ENCODE measurements at places on chromosomes 3 and 15.

- DNase-seq, result no peak
Measured at GRCh38 chr15:82150645-82151044, 104.8 kb upstream of the MEX3B start.

GRCh38 chr15:88648357-88649214 is 9.8 kb downstream of the ISG20 start:
- no peak for DNase-seq

DNA sequence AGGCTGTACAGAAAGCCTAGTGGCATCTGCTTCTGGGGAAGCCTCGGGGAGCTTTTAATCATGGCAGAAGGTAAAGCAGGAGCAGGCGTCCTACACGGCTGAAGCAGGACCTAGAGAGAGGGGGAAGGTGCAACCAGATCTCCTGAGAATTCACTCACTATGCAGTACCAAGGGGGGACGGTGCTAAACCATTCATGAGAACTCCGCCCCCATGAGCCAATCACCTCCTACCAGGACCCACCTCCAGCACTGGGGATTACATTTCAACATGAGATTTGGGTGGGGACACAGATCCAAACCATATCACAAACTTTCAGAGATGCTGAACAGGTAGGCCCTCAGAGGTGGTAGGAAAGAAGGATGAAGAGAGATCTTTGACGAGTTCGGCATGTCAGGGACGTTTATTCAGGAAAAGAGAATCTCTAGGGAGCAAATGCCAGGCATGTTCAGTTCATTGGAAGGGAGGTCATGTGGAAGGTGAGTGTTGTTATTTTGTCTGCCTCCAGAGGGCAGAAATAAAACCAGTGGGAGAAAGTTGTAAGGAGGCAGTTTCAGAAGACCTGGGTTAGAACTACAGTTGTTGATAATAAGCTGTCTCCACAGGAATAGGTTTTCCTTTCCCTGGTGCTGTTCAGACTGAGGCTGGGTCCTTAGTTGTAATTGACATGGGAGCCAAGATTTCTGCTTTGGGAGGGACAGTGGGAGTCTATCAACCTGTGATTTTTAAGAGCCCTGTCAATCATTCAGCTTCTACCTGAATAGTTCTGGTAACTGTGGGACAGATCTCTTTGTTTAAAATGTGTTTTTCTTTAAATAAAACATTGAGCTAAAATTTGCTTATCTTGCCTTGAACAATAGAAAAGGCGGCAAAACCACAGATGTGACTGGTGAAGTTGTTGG is 4.3 kb upstream of the FNDC3B start:
- peak; percentile 6 for DNase-seq

DNA sequence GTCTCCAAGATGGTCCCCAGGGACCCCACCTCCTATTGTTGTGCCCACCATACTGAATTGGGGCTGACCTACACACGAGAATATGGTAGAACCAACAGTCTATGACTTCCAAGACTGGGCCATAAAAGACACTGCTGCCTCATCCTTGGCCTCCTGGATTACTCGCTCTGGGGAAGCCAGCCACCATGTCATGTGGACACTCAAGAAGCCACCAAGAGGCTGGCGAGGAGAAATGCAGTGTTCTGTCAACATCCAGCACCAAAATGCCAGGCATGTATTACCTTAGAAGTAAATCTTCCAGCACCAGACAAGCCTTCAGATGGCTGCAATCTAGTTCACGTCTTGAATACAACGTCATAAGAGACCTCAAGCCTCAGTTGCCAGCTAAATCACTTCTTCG is 17.1 kb upstream of the TPM1 start:
- no peak for DNase-seq

GRCh38 chr15:67575039-67575502 is 32.6 kb downstream of the MAP2K5 start:
- no peak for DNase-seq

GRCh38 chr15:48415036-48415886 is 84.0 kb downstream of the DUT start:
- DNase-seq, result no peak

DNA sequence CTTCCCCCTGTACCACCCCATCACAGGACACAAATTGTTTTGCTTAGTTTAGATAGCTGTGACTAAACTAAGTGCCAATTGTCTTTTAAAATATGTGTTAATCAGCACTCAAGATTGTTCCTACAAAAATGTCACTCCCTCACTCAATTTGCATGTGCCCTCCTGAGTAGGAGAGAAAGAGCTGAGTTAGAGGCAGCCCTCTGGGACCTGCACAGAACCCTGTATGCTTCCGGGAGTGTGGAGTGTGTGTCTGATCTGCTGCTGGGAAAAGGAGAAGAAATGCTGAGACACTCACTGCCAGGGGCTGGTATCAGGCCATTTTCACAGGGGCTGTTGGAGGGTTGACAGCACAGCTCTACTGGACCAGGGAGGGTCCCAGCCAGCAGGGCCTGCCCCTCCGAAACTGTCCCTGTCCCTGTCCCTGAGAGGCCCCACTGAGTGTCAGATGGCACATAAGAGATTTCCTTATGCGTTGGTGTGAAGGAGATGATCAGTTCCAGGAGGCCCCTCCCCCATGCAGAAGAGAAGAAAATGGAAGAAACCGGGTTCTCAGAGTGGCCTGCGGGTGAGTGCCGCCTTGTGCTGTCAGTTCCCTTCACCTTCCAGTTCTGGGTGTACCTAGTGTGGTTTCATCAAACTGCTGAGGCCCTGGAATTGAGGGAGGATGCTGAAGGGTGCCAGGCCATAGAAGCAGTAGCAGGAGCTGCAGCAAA is 3.9 kb upstream of the B3GNT5 start:
- no peak for DNase-seq

DNA sequence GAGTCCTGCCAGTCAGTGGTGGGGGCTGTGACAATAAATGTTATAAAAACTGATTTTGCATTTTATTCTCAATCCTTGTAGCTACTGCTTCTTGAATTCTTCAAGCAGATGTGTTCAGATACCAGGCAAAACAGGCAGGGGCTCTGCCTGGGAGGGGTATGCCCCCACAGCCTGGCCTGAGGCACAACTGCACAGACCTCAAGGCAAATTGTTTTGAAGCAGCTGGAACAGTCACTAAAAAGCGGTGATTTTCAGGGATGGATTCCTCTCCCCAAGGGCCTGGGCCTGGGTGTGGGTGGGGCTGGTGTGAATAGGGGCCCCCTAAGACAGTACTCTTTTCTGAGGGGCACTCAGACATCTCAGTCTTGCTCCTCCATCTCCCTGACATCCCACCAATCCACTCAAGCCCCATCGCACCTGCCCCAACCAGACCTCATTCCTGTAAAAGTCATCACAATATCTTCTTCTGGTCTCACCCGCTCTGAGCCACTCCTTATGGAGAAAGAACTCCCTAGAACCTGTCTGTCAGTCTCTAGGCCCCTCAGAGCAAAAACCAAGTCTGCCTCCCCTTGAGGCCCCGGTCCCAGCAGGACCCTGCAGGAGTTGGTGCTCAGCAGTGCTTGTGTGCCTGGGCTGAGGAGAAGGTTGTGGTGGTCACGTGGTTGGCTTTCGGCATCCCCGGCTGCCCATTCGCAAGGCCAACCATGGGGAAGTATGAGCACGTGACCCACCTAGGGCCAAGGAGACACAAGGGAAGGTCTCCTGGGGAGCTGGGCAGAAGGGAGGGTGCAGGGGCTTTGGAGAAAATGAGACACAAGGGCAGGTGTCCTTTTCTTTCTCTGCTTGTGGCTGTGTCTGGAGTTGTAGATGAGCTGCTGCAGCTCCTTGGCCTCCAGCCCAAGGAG is 2.9 kb upstream of the PSTPIP1 start:
- no peak for DNase-seq

All from DMS 273 treated with DMSO at 0.1 percent for 48 hours (cell line).